ENCODE measurements at places on chromosomes 6 and 20.

DNA sequence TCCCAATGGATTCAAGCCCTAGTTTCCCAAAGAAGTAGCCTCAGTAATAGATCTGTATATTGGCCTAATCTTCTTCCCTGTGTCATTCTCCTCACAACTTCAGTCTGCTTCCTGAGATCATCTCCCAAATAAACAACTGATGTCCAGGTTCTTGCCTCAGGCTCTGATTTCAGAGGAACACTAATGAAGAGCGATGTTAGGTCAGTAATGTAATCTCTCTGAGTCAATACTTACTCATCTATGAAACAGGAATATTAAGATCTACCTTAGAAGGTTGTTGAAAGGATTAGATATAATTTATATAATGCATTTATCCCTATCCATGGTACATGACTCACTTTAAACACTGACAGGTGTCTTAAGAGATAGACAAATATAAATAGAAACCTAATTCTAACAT lies 246.0 kb upstream of the FLRT3 start:
- DNase-seq: no peak

DNA sequence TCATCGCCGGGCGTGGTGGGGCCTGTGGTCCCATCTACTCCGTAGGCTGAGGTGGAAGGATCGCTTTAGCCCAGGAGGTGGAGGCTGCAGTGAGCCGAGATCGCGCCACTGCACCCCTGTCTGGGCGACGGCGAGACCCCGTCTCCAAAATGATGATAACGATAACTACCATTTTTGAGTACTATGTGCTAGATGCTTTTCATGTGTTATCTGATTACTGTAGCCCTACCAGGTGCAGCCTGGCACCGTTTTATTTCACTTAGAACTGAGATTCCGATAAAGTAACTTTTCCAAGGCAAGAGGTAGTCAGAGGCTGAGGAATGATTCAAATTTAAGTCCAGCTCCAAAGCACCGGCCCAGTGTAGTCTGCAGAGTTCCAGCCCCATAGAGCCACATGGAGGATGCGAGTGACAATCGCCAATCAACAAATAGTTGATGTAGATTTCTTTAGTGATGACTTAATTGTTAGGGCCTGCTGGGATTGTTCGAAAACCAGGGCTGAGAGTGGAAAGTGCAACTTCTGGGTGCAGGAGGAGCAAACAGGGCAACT lies 727 bp downstream of the ERMARD start:
- DNase-seq: no peak

DNA sequence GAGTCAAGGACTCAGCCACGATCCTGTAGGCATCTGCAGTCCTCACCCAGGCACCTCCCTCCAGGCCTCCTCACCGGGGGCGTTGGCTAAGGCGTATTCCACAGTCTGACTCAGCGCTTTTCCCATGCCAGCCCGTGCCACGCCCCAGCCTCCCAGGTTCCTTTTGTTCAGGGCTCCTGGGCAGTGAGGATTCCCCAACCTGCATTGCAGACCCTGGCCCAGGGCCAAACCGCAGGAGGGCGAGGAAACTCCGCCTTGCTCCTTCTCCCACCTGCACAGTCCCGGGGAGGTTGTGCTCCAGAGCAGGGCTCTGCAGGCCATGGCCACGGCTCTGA lies 202.8 kb upstream of the CST7 start:
- DNase-seq: peak; percentile 83

GRCh38 chr20:49999329-49999728 lies 16.5 kb downstream of the SNAI1 start:
- no peak for DNase-seq

GRCh38 chr6:4256969-4257368 lies 121.6 kb upstream of the ECI2 start:
- DNase-seq: no peak

- no peak for DNase-seq
Measured at GRCh38 chr6:169172456-169172855, 81.2 kb downstream of the THBS2 start.

DNA sequence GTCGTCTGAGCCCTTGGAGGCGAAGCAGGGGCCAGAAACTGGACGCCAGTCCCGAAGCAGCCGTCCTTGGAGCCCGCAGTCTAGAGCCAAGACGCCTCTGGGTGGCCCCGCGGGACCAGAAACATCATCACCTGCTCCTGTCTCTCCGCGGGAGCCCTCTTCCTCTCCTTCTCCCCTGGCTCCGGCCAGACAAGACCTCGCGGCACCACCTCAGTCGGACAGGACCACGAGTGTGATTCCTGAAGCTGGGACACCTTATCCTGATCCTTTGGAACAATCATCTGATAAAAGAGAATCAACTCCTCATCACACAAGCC lies 416 bp downstream of the RSPH4A start:
- DNase-seq: no peak

DNA sequence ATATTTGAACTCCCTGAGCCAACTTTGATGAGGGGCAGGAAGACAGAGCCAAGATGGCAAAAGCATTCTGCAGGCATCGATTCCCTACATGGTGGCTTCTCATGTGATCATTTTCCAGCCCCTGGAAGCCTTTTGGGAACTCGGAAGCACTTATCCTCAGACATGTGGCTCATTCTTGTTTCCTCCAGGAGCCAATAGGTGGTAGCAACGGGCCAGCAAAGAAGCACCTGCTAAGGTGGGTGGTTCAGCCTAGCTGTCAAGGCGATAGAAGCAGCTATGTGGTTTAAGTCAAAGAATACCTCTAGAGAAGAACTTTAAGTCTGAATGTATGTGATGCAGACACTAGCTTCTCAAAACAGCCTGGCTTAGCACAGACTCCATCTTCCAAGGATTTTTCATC lies 64.9 kb upstream of the PAX1 start:
- no peak for DNase-seq

- no peak for DNase-seq
Measured at GRCh38 chr6:118843685-118844390, 50.1 kb upstream of the ASF1A start.

DNA sequence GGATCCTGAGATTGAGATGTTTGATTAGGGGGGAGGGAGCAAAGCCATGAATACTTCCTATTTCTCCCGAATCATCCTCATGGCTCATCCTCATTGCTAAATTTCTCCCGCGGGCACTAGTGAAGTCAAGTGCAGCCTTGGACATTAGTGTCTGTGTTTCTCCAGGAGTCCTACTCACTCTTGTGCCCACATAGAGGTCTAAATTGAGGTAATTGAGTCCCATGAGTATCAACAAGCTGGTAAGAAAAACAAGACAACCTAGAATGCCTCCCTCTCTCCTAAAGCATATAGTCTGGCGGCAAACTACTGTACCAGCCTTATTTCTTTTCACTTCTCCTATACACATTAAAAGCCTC lies 420 bp downstream of the CENPQ start:
- no peak for DNase-seq

GRCh38 chr6:16204653-16205376 lies 33.6 kb upstream of the GMPR start:
- DNase-seq: no peak

- DNase-seq: no peak
Measured at GRCh38 chr20:37386505-37387251, 40.7 kb downstream of the SRC start.

DNA sequence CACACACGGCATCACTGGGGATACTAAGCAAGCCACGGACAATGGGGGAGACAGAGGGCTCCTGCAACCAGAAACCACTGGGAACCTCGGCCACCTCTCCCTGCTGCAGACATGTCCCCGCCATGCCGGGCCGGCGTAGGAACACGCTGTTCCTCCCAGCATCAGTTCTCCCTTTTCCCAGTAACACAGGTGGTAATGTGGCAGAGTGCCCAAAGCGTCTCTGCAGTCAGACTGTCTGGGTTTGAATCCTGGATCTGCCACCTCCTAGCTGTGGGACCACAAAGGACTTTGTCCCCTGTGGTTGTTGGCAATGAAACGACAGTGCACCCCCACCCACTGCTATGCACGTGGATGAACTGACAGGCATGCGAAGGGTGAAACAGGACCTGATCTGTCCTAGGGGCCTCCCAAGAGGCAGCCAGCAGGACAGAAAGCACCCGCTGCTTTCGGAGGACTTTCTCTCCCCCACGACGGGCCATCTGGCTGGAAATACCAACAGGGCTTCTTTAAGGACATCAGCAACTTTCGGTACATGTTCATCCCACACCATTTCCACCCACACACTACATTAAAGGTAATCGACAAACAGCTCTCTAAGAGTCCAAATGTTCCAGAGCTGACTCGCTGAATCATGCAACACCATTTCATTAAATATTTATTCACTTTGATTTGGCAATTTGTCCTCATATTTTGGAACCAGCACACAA lies 74.1 kb downstream of the SULF2 start:
- DNase-seq: no peak

DNA sequence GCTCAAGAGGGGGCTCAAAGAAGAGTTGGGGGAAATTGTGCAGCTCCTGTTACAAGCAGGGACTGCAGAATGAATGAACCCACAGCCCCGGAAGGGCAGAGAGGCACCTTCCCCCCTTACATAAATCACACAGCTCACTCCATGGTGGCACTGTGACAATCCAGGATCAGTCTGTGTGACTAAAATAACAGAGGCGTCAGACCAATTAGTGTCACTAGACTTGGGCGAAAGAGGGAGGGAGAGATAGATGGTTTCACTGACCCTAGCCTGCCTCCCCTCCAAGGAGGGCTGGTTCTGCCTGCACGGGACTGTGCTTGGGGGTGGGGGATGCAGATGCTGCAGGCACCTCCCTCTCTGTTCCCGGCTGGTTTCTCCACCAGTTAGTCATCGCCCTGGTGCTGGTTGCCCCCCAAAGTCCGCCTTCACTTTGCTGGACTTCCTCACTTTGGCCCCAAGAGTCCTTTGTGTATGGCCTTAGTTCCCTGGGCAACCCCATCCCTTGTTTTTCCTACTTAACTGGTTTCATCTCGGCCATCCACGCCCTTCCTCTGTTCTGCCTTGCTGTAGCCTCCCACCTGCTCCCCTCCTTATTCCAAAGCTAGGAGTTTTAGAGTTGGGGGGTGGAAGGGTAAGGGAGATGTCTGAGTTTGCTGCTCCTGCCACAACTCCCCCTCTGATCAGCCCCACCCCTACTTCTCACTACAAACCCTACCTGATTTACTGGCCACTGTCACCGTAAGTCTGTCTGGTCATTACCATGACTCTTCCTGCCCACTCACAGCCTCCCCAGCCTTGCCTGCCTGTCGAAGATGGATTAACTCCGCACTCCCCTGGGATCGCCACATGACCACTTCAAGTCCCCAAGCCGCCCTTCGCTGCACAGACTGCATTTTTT lies 17.7 kb downstream of the CCDC167 start:
- DNase-seq: no peak

- no peak for DNase-seq
Measured at GRCh38 chr6:96156425-96156824, 140.7 kb downstream of the FUT9 start.
